ENCODE measurements at places on chromosomes 7 and 10.

GRCh38 chr10:129514568-129515451 is 47.8 kb downstream of the MGMT start:
- no peak for DNase-seq

- no peak for DNase-seq
Observed at GRCh38 chr7:92402920-92403759, 44.1 kb upstream of the GATAD1 start.

DNA sequence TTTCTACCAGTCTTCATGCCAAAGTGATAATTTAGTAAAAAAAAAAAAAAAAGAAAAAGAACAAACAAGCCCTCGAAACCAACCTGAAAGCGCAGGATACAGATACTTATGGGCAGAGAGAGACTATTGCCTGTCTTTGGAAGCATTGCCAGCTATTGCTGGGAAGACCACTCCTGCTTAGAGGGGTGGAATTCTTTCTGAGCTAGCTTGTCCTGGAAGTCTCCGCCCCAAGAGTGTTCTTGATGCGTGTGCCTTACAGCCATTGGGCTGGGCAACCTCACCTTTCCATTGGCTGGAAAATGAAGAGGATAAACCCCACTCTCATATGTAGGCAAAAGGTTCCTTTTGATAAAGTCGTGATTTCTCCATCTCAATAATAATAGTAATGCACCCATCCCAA is 19.9 kb upstream of the INSYN2A start:
- DNase-seq: no peak

GRCh38 chr10:3623746-3624145 is 161.3 kb downstream of the KLF6 start:
- no peak for DNase-seq

GRCh38 chr7:101590663-101591435 is 38.2 kb downstream of the MYL10 start:
- DNase-seq: no peak

- no peak for DNase-seq
Observed at GRCh38 chr7:120302190-120302589, 29.2 kb downstream of the KCND2 start.

GRCh38 chr7:107816011-107816566 is 13.1 kb upstream of the SLC26A3 start:
- no peak for DNase-seq

DNA sequence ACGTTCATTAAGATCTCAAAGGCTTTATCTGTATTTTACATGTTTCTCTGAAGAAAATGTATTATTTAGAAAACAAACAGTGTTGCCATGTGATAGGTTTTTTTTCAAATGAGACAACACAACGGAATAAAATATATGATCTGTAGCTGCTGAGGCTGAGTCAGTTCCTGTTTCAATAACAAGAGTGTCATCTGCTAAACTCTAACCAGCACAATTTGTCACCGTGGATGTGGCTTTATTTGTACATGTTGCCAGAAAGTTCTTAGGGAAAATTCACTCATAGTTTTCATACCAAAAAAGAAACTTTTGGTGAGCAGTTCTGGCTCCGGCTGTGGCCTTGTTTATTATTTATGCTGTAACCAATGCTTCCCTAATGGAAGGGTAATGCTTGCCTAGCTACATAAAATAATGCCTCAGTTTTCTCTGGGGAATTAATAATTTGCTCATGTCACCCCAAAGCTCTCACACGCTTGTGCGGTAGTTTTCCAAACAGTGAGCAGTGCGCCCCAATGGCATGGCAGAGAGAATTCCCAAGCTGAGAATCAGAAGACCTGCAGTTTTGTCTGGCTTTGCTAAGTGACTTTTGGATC is 20.3 kb upstream of the KLF6 start:
- DNase-seq: peak; percentile 44

DNA sequence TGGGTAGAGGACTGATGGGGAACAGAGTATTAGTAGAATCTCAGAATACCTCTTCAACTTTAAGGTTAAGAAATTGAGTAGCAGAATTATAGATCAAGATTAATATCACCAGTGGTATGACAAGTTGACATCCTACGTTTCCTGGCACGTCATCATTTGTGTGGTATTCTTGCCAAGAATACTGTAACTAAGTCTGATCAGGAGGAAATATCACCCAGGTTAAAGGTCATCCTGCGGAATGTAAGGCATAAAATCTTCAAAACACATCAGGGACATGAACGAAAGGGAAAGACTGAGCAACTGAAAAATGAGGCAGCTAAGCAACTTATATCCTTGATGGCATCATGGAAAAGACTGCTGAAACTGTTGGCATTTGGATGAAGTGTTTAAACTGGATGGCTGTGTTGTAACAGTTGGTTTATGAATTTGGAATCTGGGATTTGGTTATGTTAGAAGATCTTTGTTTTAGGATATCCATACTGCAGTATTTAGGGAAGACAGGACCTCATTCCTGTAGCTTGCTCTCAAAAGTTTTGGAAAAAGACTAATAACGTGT is 86.1 kb downstream of the TRIM24 start:
- DNase-seq: no peak

GRCh38 chr10:116163333-116164131 is 109.5 kb downstream of the GFRA1 start:
- DNase-seq: no peak

DNA sequence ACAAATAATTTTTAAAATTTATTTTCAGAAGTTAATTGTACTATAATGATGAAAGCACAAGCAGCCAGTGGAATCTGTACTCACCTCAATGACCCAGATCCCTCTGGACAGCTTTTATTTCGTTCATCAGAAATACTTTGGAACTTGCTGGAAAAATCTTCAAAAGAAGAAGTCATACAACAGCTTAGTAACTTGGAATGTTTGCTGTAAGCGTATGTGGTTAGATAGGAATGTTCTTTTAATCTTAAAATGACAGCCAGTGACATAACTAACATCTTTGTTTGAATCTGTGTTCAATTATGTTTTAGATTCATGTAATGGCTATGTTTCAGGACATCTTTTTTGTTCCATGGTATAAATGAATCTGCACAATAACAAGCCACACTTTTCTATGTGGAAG is 26.8 kb downstream of the CFAP69 start:
- no peak for DNase-seq

DNA sequence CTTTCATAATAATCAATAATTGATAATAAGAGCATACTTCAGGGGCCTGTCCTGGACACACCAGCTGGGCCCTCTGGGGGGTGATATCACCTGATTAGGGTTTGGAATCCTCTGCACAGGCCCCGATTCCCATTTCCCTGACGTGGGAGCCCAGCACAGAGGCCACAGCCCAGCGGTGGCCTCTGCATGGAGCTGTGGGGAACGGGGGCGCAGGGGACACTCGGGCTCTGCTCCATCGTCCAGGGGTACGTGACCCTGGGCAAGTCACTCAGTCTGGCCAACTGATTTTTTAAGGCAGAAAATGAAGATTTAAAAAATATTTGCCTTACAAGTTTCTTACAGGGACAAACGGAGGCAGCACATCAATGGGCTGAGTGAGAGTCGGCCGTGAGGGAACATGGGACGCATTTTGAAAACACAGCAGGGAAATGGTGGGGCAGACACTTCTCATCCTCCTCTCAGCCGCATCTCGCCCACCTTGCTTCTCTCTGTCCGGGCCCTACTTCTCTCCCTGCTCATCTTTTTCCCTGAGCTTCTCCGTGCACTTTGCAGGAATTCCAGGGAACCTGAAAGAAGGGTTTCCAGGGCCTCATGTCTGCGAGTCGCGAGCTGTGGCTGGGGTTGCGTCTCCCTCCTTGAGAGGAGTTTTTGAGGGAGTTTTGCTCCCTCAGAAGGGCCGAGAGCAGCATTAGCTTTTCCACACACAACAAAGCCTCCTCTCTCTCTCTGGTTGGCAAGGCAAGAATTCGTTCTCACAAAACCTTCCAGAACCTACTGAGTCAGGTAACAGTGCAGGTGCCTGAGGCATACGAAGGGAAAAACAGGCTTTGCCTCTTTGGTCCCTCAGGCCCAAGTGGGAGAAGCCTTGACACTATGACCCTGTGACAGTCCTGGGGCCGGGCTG is 312.0 kb downstream of the WDR37 start:
- no peak for DNase-seq

- DNase-seq: no peak
Observed at GRCh38 chr10:77756319-77757232, 119.0 kb upstream of the KCNMA1 start.

DNA sequence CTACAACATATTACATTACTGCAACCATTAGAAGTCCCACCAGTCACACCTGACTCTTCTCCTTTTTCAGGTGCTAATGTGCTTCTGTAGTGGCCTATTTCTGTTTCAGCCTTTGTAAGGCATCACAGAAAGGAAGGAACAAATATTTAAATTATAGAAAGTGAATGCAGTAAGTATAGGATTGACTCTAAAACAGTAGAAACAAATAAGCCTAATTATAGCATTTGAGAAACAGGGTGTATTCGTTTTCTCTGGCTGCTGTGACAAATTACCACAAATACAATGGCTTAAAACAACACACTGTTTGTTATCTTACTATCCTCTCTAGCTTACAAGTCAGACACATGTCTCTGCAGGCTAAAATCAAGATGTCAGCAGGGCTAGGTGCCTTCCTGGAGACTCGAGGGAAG is 69.4 kb downstream of the CCSER2 start:
- no peak for DNase-seq

DNA sequence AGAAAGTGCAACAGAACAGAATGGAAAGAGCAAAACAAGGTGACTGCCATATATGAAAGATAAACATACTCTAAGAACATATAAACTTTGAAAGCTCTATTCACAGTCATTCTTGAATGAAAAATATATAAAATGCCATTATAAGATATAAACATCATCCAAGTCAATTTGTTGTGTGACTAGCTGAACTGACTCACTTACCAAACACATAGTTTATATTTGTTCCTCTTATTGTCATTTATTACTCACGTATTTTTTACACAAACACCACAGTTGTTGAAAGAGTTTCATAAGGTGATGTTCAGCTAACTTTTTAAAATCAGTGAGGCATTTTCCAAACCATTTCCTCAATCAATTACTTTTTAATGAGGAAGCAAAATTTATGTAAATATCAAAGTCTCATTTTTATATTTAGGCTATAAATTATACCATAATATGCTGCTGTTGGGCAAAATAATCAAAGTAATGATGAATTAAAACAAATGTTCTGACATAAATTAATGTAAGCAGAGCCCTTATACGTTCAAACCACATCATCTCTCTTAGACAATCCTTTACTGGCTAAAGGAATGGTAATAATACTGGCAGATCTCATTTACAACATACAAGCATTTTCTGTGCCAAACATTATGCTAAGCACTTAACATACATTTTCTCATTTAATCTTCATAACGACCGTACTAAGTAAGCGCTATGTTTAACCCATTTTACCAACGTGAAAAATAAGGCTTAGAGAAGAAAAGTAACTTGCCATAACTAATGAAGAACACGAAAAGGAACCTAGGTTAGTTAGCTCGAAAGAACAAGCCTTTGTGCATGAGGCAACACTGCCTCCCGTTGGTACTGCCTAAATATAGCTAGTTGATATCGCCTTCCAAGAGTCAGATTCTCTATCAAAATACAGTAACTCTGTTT is 7.3 kb downstream of the LRRN3 start:
- no peak for DNase-seq

DNA sequence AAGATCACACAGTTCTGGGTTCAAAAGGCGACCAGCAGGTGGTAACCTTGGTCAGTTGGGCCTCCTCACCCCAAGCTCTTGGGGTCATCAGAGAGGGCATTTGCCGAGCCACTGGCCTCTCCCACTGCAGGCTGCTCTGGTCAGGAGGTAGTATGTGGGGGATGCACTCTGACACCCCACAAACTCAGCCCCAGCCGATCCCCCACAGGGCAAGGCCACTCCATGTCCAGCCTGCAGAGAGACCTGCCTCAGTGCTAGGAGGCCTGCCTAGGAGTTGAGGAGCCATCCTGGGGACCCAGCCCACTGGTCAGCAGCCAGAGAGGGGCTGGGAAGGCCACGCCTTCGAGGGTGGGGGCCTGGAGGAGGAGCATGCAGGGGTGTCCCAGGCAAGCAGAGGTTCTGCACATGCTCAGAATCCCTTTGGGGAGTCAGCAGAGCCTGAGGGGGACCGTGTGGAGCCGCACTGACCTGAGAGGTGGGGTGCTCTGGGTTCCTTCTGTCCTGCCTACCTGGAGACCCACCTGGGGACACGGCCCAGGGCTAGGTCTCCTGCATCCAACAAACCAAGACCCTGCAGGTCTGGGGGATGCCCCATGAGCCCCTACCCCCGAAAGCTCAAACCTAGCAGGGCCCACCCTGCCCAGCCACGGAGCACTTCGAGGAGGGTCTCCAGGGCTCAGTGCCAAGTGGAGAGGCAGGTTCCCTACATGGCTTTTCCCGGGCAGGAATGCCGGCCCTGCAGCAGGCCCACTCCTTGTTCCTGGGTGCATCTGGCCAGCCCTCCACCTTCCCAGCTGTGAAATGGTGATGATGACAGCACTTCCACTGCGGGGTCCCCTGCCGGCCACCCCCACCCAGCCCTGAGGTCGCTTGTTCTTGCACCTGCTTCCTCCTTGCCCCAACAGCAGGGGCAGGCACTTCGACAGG is 58.5 kb downstream of the RASGEF1A start:
- no peak for DNase-seq

- DNase-seq: no peak
Observed at GRCh38 chr10:3354174-3354900, 181.8 kb upstream of the PITRM1 start.

DNA sequence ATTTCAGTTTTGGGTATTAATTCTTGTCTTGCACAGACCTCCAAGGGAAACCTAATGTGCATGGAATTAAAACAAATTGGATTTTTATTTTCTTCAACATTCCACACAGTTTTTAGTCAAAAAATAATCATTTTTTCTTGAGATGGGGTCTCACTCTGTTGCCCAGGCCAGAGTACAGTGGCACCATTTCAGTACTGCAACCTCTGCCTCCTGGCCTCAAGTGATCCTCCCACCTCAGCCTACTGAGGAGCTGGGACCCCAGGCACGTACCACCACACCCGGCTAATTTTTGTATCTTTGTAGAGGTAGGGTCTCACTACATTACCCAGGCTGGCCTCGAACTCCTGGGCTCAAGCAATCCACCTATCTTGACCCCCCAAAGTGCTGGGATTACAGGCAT is 4.9 kb downstream of the BAIAP2L1 start:
- DNase-seq: no peak

DNA sequence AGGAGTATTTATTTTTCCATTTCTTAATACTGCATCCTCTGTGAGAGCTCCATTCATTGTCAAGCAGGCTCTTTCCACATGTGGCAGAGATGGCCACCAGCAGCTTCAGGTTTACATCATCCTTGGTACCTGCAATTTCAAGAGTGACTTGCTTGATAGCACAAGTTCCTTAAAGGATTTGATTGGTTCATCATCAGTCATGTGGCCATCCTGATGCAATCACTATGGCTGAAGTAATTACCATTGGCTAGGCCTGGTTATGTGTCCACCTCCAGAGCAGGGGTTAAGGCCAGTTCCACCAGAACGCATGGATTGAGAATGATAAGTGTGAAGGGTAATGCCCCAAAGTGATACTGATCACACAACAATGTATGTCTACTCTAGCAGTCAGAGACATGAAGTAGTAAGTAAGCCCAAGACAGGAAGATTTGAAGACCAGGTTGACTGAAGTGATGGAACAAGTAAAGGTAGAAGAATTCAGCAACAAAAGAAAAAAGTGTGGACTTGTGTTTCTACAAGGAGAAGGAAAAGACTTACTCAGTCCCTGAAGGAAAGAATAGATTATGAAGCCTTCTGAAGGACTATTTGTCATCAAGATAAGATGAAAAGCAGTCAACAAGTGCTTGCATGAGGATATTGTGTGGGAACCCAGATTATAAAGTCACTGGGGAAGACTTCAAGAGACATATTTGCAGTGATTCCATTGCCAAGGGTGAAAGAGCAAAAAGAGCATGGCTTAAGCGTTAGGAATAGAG is 26.4 kb upstream of the PRKAR2B start:
- no peak for DNase-seq

- no peak for DNase-seq
Observed at GRCh38 chr7:15832996-15833395, 146.5 kb upstream of the MEOX2 start.

GRCh38 chr7:29099896-29100847 is 46.2 kb downstream of the CPVL start:
- DNase-seq: no peak
